ENCODE measurements at places on chromosomes 3 and 15.

DNA sequence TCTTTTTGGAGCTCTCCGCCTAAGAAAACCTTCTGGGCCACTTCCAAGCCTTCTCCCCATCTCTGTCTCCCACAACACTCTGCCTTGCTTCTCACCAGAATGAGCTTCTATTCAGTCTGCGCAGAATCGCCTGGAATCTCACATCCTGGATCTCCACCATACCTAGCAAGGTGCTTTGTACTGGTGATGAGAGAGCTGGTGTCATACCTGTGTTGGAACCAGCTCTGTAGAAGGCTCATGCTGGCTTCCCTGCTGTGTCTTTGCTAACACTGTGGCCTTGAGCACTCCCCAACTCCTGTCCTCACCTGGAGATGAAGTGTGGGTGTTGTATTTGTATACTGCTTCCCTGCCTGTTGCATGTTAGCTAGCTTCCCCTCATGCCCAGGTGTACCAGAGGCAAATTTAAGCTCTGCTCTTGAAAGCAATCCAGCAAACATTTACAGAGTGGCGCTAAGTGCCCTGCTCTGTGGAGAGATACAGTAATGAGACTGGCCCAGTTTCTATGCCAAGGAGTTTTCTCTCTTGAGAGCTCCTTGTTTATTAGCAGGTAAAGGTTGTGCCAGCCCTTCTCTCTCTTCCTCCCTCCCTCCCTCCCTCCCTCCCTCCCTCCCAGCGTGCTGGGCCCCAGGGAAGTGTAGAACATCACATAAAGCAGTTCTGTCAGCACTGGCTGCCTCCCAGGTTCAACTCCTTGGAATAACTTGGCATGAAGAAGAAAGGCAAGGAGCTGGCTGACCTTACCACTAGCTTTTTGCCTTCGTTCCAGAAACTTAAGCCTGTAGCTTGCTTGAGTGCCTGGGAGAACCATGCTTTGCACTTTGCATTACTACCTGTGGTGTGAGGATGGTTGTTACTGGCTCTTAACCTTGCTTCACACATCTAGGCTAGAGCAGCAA, 54.9 kb downstream of the TRIM71 start:
- H3K27me3 ChIP-seq = no peaks in the 10 kb centered on the region
- no peak overlapping the region for H3K4me3 ChIP-seq
- DNase-seq = peak; percentile 53

DNA sequence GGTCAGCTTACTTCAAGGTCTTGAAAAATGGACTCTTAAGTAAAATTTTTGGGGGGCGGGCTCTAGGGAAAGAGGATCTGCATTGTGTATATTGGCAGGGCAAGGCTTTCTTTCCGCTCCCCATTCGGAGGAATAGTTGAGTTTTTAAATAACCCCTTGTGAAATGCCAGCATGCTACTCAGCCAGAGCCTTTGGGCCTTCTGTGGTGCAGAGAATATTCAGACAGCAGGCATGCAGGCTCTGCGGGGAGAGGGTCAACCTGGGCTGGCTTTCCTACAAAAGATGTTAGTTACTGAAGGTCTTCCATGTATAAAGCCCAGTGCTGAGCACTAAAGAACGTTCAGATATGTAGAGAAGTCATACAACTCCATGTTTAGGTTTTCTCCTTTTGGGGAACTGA, 40.6 kb downstream of the ADAMTSL3 start:
- DNase-seq = no peak
- H3K27me3 ChIP-seq = peaks cover 3% of the 10 kb centered on the region
- H3K27ac ChIP-seq = no peak overlapping the region
- peaks cover 19% of the 10 kb centered on the region for H3K4me1 ChIP-seq
- H3K36me3 ChIP-seq = no peaks in the 10 kb centered on the region

- no peak overlapping the region for H3K4me3 ChIP-seq
- H3K36me3 ChIP-seq = no peaks in the 10 kb centered on the region
- H3K4me1 ChIP-seq = peaks cover 22% of the 10 kb centered on the region
- H3K27ac ChIP-seq = no peak overlapping the region
Observed at GRCh38 chr3:195113536-195114425, 157.2 kb downstream of the XXYLT1 start.

DNA sequence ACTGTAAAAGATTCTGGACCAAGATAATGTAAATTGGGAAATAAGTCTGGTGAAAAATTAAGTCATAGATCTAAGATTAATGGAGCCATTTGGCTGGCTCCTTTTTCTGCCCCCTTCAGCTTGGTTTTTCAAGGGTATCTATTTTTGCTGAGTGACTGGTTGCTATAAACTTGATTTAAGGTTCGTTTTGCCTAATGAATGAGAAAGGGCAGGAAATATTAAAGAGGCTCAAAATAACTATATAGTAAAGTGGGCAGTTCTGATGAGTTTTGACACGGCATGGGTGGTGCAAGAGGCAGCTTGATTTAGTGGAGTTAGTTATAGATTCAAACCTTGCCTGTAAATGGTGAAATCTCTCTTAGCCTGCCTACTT, 140.7 kb downstream of the STAC start:
- peaks cover 2% of the 10 kb centered on the region for H3K4me1 ChIP-seq
- no peaks in the 10 kb centered on the region for H3K27me3 ChIP-seq
- no peak overlapping the region for H3K4me3 ChIP-seq
- peaks cover 4% of the 10 kb centered on the region for H3K36me3 ChIP-seq

DNA sequence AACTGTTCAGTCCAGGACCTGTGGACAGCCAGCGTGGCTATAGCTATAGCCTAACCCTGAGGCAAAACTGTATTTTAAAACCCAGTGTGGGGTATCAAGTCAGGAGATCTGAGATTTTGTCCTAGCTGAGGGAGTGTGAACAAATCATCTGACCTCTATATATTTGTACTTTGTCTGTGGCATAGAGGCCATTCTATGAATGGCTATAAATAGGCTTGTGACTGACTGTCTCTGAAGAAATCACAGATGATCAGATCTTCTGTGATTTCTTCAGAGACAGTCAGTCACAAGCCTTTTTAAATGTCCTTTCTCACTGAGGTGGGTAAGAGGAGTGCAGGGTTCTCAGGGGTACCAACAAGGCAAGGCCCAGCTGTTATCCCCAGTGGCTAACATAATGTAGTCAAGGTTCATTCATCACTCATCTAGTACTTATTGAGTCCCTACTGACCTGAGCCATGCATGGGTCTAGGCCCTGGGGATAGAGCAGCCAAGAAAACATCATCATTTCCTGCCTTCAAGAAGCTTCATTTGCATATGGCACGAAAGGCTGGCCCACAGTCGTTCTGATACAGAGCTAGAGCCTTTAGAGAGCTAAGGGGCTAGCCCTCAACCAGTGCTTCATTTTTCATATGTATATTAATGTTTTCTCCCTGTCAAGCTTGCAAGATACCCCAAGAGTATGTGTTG, 53.3 kb downstream of the TIPARP start:
- no peaks in the 10 kb centered on the region for H3K27me3 ChIP-seq
- DNase-seq = no peak
- no peaks in the 10 kb centered on the region for H3K4me1 ChIP-seq
- H3K36me3 ChIP-seq = no peaks in the 10 kb centered on the region

DNA sequence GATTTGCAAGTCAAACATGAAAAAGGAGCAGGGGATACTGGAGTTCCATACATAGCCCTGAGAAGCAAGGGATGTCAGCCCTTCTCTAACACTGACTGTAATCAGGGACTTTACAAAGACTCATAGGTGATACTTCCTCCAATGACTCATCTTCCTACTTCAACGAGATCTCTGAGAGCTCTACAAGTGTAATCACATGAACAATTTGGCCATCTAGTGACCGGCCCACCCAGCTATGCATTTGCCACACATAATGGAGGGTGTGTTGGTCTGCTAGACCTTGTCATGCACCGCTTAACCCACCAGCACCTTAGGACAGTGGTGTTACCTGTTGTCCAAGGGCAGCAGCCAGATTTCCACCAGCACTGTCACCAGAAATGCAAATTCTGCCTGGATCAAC, 75.3 kb downstream of the NCEH1 start:
- no peak overlapping the region for H3K4me3 ChIP-seq
- no peak for DNase-seq
- no peak overlapping the region for H3K27ac ChIP-seq
- H3K27me3 ChIP-seq = no peaks in the 10 kb centered on the region

- no peak overlapping the region for H3K4me3 ChIP-seq
- peak overlapping the region; percentile 31 for H3K27ac ChIP-seq
- H3K4me1 ChIP-seq = peaks cover 34% of the 10 kb centered on the region
- H3K36me3 ChIP-seq = no peaks in the 10 kb centered on the region
Observed at GRCh38 chr15:70133296-70133695, 35.6 kb upstream of the TLE3 start.

- H3K4me1 ChIP-seq = no peaks in the 10 kb centered on the region
- H3K4me3 ChIP-seq = no peak overlapping the region
- DNase-seq = no peak
- no peaks in the 10 kb centered on the region for H3K36me3 ChIP-seq
- H3K27me3 ChIP-seq = no peaks in the 10 kb centered on the region
- H3K27ac ChIP-seq = no peak overlapping the region
Observed at GRCh38 chr3:8085498-8085897, 416.1 kb upstream of the LMCD1 start.

GRCh38 chr3:38610436-38610835, 39.1 kb downstream of the SCN5A start:
- no peak for DNase-seq
- H3K36me3 ChIP-seq = no peaks in the 10 kb centered on the region
- no peaks in the 10 kb centered on the region for H3K4me1 ChIP-seq
- H3K27ac ChIP-seq = no peak overlapping the region
- H3K27me3 ChIP-seq = no peaks in the 10 kb centered on the region

DNA sequence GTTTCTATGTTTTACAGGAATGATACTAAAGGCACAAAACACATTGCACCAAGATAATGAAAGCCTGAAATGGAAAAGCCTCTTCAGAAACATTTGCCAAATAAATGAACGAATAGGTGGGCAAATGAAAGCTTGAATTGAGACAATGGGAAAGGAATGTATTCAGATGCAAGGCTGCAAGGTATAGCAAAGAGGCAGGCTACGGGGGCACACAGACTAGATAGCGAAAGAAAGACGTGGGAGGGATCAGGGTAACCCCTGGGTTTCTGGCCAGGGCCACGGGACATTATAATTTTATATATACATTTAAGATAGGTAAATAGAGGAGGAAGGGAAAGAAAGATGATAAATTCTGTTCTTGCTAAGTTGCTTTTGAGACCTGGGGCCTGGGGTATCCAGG, 95.9 kb upstream of the NLGN1 start:
- no peaks in the 10 kb centered on the region for H3K27me3 ChIP-seq
- H3K4me3 ChIP-seq = no peak overlapping the region
- H3K27ac ChIP-seq = no peak overlapping the region
- no peaks in the 10 kb centered on the region for H3K4me1 ChIP-seq

DNA sequence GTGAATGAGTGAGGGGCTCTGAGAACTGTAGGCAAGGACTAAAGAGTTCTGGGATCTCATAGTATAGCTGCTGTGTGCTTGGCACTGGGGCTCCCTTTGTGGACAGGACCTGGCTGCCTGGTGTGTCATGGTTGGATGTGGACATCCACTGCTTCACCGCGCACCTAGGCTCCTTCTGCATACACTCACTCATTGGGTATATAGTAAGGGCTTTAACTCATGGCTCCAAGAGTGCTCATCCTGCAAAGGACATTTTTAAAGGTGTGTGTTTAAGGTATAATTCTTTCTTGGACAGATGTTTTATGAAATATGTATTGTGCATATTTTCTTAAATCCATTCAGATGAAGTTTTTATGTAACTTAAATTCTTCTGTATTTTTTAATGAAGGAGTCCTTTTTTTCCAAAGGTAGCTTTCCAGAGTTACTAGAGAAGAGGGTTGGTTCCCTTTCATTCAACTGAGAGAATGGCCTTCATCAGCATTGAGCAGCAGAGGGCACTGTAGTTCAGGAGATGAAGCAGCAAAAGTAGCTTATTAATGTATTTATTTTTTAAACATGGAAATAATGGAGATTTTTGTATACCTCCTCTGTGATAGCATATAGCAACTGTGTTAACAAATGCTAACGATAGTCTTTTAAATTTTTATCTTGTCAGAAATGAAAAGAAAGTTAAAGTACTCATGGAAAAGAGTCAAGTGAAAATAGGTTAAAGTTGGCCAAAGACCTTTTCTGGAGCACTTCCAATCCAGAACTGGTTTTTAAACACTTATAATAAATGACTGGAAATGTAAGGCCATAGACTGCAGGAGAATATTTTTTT, 25.2 kb downstream of the OXNAD1 start:
- DNase-seq = peak; percentile 72
- H3K4me1 ChIP-seq = no peaks in the 10 kb centered on the region
- no peak overlapping the region for H3K4me3 ChIP-seq
- H3K27me3 ChIP-seq = no peaks in the 10 kb centered on the region

DNA sequence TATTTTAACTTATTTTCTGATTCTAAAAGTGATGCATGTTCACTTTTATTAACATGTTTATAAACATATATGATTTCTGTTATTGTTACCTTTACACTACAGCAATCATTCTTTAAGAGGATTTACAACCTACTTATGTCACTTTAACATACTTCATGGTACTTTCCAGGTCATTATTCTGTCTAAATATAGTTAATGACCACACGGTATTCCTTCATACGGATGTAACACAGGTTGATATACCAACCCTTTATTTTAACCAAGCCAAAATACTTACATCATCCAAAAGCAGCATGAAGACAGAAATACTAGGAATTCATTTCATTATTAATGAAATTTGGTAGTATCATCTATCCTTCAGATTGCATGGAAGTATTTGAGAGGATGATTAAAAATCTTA, 18.6 kb downstream of the PIK3R4 start:
- H3K4me1 ChIP-seq = no peaks in the 10 kb centered on the region
- no peak overlapping the region for H3K27ac ChIP-seq
- DNase-seq = no peak
- H3K36me3 ChIP-seq = peaks cover 6% of the 10 kb centered on the region
- no peak overlapping the region for H3K4me3 ChIP-seq

DNA sequence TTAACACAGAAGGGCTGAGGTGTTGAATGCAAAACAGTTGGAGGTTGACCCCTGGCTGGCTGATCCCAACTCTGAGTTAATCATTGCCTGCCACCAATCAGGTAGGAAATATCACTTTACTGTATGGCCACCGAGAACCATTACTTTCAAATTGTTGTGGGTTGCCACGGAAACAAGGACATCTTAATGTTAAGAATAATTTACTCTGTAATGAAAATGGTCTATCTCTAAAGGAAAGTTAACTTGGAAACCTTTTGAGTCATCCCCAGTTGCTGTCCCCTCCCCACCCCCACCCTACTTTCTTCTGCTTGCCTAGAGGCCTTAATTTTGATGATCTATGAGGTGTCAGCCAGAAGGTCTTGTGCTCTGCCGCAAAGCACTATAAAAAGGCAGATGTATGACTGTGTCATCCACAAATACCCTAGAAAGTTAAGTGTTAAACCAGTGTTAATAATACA, 78.7 kb upstream of the SNRK start:
- H3K36me3 ChIP-seq = no peaks in the 10 kb centered on the region
- DNase-seq = no peak
- no peak overlapping the region for H3K4me3 ChIP-seq
- no peak overlapping the region for H3K27ac ChIP-seq

Measured in muscle of leg (tissue), 16 donors.